NCI-H2081 (cell line): ENCODE measurements at places on chromosomes 5 and 9.

GRCh38 chr5:177377851-177378776 is 6.1 kb upstream of the SLC34A1 start:
- no peak for DNase-seq

DNA sequence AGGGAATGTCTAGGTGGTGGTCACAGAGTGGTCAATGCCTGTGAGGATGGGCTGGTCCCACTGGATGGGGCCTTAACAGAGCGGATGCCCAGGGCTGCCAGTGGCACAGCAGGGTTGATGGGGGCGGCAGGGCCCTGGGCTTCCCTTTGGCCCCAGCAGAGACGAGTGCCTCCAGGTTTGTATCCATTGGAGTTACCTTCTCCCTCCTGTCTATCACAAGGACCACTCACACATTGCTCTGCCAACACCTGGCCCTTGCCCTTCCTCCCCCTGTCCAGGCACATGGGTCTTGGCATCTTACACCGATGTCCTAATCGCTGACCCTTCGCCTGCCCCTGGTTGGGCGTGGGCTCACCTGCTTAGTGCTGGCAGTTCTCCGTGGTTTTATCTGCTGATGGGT is 26.2 kb upstream of the IRX4 start:
- no peak for DNase-seq

- DNase-seq, result no peak
These were observed 28.4 kb upstream of the AOPEP start for GRCh38 chr9:94697972-94698581.

DNA sequence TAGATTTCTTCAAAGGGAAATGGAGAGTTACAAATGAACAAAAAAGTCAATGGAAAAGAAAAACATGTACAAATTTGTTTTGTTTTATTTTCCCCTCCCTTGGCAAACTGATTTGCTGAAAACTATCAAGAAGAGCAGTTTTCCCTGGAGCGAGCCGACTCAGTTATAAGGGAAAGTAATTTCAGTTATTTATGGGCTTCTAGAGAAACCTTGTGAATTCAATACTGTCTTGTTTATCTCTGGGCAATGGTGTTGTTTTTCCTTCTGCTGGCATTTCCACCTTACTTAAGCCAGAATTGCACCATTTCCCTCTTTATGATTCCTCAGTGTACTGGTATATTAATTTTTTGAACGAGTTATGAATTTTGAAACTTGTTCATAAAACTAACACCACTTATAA is 1163.6 kb downstream of the CDH12 start:
- no peak for DNase-seq

DNA sequence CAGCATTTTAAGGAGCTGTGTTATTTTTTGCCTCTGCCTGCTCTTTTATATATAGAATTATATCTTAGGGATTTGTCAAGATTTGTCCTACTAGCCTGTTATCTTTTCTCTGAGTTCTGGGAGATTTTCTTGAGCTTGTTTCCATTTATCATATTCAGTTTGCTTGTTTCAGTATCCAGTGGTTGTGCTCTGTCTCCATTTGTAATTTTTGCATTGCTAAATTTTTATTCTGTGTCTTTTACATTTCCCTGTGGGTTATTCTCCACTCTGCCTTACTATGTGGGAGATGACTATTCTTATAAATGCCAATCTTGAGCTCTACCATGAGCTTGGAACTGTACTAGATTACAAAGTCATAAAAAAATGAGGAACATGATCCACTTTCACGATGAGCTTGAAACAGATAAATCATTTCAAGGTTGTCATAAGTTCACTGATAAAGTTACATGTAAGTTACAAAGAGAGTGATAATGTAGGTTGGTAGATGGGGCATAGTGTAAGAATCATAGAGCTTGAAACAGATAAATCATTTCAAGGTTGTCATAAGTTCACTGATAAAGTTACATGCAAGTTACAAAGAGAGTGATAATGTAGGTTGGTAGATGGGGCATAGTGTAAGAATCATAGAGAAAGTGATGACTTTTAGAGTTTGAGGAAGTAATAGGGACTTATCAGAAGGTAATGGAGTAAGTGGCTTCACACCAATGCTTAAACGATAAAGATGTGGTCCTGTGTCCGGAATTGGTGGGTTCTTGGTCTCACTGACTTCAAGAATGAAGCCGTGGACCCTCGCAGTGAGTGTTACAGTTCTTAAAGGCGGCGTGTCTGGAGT is 287.3 kb downstream of the ADGRV1 start:
- DNase-seq, result no peak

DNA sequence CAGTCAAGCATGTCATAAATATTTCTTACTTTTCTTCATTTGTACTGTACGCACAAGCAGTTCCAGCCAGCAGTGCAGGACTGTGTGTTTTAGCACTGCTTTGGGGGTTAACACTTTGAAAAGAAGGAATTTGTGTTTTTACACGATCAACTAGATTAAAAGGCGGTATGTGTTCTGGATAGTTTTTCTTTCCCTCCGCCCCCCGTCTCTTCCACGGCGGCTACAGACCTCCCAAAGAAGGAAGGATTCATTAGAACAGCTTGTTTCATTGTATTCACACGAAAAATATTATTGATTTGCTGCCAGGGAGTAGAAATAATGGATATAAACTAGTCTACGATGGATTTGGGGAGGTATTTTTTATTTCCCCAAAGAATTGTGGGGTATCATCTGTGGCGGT is 336.8 kb upstream of the RFX3 start:
- no peak for DNase-seq
